Activated CD4-positive, alpha-beta T cell treated with anti-CD3 and anti-CD28 coated beads for 36 hours (primary cell): ENCODE measurements at places on chromosomes 2 and 18. TPM values are rescaled to one million over a fixed set of nuclear protein-coding genes. Genes with fewer than 3 reads are reported as not detected.

- no peak for DNase-seq
- H3K4me1 ChIP-seq = no peaks in the 10 kb centered on the region
- no peak overlapping the region for H3K4me3 ChIP-seq
- no peak overlapping the region for H3K27ac ChIP-seq
- H3K36me3 ChIP-seq = peaks cover 1% of the 10 kb centered on the region
Measured at GRCh38 chr2:72512376-72512775, 313.5 kb downstream of the EXOC6B start.

Gene EVX2
- total RNA-seq = not detected

Gene FMNL2
- total RNA-seq = 3.0 TPM

DNA sequence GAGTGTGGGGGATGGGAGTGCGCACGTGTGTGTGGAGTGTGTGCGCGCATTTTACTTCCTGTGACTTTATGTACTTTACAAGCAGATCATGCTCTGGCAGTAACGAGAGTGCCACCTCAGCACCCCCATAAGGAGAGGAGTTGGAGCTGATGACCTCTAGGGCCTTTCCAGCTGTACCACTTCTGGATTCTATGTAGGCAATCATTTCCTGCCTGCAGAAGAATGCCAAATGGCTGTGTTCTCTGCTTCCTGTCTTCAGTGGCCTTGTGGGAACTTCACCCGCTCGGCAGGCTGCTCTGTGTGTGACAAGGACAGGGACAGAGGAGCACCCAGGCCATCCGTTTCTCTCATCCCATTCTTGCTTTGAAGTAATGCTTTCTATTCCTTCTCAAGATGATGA lies 22.8 kb upstream of the ZNF385B start:
- H3K4me3 ChIP-seq = no peak overlapping the region
- no peaks in the 10 kb centered on the region for H3K4me1 ChIP-seq
- DNase-seq = no peak
- peaks cover 4% of the 10 kb centered on the region for H3K27me3 ChIP-seq
- no peak overlapping the region for H3K27ac ChIP-seq

- peaks cover 66% of the 10 kb centered on the region for H3K27me3 ChIP-seq
- H3K27ac ChIP-seq = no peak within 1 kb of the TSS
- DNase-seq = peak; percentile 48
Measured at GRCh38 chr2:170715062-170715931, at the start of gene SP5. Gene SP5, plus strand, starts transcription at chr2:170715337. Its CDS starts 176 bp downstream, at chr2:170715513.

DNA sequence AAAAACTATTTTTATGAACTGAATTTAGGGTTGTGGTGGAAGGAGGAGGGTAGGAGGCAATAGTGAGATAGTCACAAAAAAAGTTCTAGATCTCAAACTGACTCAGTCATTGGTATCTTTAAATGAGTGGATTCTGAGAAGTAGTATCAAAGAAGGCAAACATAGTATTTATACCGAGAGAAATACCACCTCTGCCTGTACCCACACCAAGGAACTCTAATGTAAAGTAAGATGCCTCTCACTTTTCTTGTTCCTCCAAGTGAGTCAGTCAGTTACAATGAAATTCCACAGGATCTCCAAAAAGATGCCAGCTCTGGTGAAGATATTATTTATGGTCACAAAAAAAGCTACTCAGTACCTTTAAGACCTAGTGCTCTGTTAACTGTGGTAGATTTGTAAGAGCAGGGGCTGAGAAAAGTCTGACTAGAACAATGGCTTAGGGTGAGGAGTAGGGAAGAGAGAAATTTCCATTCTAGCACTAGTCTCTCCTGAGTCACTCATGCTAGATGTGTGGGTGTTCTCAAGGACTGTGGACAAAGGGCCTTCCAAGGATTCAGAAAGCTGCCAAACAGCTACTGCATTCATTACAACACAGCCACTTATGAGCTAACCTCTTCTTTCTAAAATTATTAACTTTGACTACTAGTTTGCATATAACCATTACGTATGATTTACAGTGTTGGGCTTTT lies 36.3 kb downstream of the YWHAQ start:
- no peaks in the 10 kb centered on the region for H3K27me3 ChIP-seq
- peak; percentile 21 for DNase-seq
- peak overlapping the region; percentile 82 for H3K27ac ChIP-seq
- no peak overlapping the region for H3K4me3 ChIP-seq

- H3K4me3 ChIP-seq = no peak overlapping the region
- H3K27ac ChIP-seq = no peak overlapping the region
Measured at GRCh38 chr2:219045937-219046550, 4.7 kb upstream of the CFAP65 start.

DNA sequence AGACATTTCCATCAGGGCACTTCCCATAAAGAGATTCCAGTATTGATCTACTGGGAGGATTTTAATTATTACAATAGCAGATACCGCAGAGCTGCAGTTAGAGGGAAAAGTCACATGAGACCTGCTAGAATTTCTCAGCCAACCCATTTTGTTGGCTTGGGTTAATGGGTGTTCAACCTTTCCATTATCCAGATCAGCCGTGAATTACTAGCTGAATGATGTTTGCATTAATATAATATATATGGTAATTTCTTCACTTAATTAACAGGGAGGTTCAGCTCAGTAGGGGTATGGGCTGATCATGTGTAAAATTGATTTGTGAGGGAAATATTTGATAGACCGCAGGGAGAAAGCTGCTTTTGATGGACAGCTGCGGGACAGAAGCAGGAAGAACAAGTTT lies 56.4 kb upstream of the OTX1 start:
- DNase-seq = no peak

DNA sequence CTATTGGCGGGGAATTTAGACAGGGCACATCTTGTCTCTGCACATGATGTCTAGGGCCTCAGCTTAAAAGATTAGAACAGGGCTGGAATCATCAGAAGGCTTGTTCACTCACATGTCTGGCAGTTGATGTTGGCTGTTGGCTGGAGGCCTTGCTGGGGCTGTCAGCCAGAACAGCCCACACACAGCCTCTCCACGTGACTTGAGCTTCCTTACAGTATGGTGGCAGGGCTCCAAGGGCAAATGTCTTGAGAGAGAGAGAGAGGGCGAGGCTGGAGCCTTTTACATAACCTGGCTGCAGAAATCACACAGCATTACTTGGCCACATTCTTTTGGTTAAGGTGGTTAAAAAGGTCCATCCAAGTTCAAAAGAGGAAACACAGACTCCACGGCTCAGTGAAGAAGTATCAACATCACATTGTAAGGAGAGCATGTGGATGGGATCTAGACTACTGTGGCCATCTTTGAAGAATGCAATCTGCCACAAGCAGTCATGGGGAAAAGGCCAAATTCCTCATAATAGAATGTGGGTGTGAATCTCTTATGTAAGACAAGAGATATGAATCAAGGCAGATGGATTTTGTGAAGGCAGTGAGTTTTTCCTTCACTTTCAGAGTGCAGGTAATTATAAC lies 30.4 kb downstream of the SRSF7 start:
- H3K36me3 ChIP-seq = peaks cover 44% of the 10 kb centered on the region
- H3K27ac ChIP-seq = peak overlapping the region; percentile 78
- H3K4me3 ChIP-seq = peak overlapping the region; percentile 27
- no peaks in the 10 kb centered on the region for H3K27me3 ChIP-seq
- no peak for DNase-seq

- H3K36me3 ChIP-seq = no peaks in the 10 kb centered on the region
- H3K4me1 ChIP-seq = no peaks in the 10 kb centered on the region
- H3K27me3 ChIP-seq = no peaks in the 10 kb centered on the region
- H3K4me3 ChIP-seq = no peak overlapping the region
Measured at GRCh38 chr2:4895371-4895770, 796.8 kb upstream of the SOX11 start.
